NCI-H187 treated with DMSO at 0.1 percent for 48 hours (cell line): ENCODE measurements at places on chromosomes 5 and 9.

- DNase-seq = peak; percentile 21
Measured at GRCh38 chr5:34898258-34898895, 16.9 kb downstream of the RAD1 start.

DNA sequence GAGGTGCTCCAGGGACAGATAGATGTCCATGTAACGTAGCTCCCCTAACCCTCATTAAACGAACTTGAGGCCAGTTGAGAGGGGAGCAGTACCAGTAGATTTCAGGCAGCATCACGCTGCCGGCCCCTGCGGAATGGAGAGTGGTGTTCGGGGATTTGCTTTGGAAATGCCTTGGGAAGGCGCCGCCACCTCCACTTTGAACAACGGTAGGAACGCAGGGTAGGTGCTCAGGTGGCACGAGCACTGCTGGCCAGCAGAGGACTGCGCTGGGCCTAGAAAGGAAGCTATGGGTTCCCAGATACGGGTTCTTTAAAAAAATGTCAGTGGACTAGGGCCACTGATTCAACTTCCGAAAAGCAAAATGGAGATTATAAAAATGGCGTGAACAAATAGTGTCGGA lies 271.8 kb downstream of the FANCC start:
- no peak for DNase-seq

DNA sequence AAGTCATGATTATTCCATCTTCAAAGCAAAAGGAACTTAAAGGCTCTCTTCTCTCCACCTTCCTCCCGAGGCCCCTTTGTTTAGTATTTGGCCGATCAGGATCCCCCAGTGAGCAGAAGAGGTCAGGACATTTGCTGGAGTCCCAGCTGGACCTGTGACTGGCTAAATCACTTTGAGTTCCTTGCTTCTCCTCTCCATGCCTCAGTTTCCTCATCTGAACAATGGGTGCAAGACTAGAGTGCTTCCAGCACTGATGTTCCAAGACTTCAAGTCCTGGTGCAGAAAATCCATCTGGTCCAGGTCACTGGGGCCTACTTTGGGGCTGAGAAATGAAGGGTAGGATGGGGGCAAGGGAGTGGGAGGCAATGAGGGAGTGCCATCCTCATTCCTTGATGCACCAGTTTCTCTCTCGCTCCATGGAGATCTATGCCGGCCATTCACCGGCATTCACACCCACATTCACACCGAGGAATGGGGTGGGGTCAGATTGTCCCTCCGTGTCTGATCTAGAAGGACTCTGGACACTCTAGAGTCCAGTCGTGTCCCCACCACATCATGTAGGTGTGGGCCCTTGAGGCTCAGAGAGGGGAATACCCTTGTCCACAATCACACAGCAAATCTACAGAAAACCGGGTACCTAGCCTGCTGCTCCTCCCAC lies 38.7 kb upstream of the IL17B start:
- no peak for DNase-seq

- DNase-seq = no peak
Measured at GRCh38 chr9:122382901-122383850, 12.4 kb downstream of the PTGS1 start.

- no peak for DNase-seq
Measured at GRCh38 chr9:135508211-135508820, 7.8 kb downstream of the MRPS2 start.

DNA sequence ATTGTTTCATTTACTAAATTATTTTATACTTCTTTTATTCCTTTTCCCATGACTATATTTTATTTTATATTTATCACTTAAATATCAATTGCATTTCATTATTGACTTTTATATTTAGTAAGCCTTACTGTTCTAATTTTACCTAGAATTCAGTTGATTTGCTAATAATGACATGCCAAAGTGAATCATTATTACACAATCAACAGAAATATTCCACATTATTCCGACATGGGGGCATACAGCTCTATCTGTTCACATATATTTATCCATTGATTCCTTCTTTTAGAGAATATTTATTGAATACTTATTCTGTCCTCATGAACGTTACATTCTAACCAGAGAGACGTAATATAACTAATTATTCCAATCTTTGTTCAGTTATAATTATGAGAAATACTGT lies 221.8 kb downstream of the DOCK8 start:
- no peak for DNase-seq

GRCh38 chr5:102713682-102714231 lies 41.3 kb upstream of the PAM start:
- DNase-seq = no peak

- no peak for DNase-seq
Measured at GRCh38 chr9:7977586-7977985, 178.0 kb upstream of the DMAC1 start.

GRCh38 chr5:37212096-37212495 lies 37.1 kb downstream of the CPLANE1 start:
- no peak for DNase-seq

DNA sequence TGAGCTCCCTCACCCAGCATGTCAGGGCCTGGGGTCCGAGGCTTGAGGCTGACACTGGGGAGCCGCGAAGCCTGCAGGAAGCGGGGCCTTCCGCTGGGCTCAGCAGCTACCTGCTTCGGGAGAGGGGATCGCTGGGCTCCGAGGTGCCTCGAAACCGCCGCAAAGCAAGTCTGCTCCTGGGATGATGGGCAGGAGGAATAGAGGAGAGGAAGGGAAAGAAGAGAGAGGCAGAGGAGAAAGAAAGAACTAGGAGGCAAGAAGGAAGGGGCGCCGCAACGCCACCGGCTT lies 1.5 kb upstream of the PRDM12 start:
- no peak for DNase-seq

DNA sequence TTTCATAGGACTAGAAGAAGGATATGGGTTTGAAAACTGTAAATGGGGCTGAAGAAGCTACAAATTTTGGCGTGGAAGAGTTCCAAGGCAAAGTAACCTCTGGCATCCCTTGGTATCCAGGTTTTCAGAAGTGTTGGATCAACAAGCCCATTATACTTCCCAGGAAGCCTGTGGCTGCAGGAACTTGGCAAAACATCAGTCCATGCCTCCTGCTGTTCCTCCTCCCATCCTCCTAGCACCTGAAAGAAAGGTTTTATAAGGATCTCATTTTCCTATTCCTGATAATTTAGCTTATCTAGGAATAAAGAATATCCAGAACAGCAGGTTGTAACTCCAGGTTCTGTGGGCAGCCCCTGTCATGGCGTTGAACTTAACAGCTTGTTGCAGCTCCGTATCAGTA lies 72.5 kb upstream of the LPAR1 start:
- DNase-seq = no peak

DNA sequence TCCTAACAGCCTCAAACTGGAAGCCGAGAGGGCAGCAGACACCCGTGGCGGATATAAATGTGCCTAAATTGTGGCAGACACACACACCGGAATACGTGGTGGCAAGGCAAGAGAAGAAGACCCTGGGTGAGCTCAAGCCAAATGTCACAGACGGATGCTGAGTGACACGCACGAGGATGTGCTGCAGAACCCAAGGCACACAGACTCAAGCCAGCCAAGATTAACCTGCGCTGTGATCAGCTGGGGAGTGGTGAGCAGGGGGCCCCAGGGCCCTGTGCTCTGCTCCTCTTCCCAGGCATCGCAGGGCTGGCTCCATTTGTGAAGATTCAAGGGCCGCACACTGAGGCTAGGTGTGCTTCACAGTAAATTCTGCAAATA lies 16.4 kb downstream of the SEMA4D start:
- DNase-seq = no peak

DNA sequence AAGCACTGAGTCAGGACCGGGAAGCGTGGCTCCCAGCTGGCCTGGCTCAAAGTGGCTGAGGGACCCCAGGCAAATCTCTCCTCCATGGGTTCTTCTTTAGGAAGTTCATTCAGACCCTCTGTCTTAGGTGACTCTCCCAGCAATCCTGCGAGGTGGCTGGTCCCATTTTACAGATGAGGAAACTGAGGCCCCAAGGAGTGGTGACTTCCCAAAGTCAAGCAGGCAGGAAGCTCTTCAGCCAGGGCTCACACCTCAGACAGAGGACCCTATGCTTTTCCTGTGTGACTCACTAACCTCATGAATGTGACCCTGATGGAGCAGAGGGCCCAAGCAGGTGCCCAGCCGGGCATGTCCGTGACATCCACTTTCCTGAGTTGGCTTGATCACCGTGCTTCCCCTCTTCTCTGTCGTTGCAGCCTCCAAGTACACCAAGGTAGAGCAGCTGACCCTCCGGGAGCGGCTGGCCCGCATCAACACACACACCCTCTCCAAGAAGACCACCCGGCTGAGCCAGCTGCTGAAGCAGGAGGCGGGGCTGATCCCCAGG lies 36.5 kb downstream of the ARHGEF37 start:
- no peak for DNase-seq

- no peak for DNase-seq
Measured at GRCh38 chr5:162497455-162497854, 429.9 kb downstream of the GABRG2 start.

DNA sequence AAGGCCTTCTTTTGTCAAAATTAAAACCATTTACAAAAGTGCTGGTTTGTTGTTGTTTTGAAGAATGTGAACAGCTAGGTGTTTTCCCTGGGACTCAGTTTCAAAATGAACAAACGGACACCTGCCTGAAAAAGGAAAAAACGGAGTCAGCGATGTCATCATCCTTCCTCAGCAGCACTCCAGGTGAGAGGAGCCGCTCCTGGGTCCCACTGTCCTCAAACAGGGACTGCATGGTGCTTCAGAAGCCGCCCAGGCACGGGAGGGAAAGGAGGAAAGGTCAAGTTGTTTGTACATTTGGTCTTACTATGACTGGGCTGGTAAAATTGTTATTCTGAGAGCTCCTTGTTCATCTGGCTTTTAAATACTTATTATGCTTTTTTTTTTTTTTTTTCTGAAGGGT lies 69.0 kb upstream of the ZSWIM6 start:
- DNase-seq = no peak

GRCh38 chr9:94936419-94936818 lies 209.9 kb downstream of the AOPEP start:
- DNase-seq = no peak

DNA sequence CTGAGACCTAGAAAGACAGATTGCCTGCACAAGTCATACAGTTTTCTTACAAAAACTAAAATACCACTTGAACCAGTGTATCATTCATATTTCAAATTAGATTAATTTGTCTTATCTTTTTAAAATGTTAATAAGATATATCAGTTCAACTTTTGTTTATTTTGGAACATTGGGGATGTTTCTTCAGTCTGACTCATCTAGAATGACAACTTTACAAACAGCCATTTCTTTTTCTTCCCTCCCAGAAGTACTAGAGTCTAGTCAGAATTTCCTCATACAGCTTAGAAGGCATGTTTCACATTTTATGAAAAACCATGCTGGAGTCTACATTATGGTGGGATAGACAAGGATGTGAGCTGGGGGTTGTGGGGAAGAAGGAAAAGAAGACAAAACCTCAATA lies 262.5 kb downstream of the NFIB start:
- DNase-seq = no peak

DNA sequence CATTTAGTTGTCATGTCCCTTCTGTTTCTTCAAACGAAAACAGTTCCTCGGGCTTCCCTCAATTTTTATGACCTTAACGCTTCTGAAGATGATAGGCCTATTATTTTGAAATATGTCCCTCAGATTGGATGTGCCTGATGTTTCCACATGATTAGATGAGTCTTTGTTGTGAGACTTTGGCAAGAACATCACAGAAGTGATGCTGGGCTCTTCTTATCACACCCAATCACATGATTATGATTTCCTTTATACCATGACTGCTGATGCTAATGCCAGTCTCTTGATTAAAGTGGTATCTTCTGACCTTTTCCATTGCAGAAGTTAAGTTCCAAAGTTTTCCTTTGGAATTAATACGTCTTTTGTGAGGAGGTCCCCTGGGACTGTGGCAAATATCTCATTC lies 175.7 kb downstream of the SAXO1 start:
- DNase-seq = no peak

GRCh38 chr9:109912082-109912582 lies 132.1 kb downstream of the PALM2AKAP2 start:
- no peak for DNase-seq

GRCh38 chr9:114893221-114894010 lies 37.0 kb downstream of the TNFSF8 start:
- no peak for DNase-seq

DNA sequence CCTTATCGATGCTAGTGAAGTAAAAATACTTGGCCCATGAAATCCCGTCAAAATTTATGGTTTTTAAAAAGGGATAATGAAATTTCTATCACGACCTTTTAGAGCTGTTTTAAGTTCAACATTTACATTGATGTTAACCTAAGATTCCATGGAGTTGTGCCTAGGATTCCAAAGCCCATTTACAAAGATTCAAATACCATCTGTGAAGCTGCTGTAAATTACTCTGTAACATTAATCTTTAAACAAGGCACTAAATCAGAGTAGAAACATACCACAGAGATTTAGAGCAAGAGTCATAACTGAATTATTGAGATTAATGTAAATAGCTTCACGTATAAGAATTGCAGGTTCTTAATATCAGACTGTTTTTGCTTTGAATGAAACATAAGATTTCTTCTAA lies 17.7 kb downstream of the POU5F2 start:
- no peak for DNase-seq

GRCh38 chr9:99092643-99093491 lies 12.0 kb upstream of the TGFBR1 start:
- DNase-seq = no peak

DNA sequence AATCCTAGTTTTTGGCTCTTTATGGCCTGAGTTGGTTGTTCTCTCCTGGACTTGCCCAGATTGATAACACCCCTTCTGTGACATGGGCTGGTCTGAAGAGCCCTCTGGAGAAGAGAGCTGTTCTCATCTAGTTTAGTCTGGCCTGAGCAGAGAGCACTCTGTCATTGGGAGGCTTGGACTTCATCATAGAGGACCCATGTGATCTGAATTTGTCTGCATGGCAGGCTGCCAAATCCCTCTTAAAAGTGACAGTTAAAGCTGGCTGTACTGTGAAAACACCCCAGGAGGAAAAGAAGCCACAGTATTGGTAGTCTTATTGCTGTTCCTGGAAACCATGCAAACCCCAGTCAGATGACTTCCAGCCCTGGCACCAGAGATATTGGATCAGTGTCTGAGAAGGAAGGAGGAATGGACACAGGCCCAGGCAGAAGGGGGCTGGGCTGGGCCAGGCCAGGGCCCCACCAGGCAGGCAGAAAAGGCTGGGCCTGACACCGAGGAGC lies 3.7 kb upstream of the WDR31 start:
- DNase-seq = peak; percentile 43

DNA sequence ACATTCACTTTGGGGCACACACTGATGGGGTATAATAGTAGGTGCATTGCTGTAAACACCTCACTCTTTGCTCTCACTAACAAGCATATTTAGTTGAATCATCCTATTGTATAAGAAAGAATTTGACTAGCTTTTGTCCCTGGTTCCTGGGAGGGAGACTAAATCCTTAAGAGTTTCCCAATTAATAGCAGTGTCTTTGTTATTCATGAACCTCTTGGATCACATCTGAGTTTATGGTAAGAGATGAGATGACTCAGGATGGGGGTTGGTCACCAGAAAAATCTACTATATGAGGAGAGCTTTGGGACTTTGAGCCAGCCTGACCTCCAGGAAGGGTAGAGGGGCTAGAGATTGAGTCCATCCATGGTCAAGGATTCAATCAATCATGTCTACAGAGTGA lies 56.8 kb downstream of the PUM3 start:
- no peak for DNase-seq

- no peak for DNase-seq
Measured at GRCh38 chr9:18459962-18460584, 13.9 kb upstream of the ADAMTSL1 start.

- DNase-seq = no peak
Measured at GRCh38 chr5:153425914-153426313, 64.6 kb upstream of the GRIA1 start.

- no peak for DNase-seq
Measured at GRCh38 chr9:91359083-91359482, 2.6 kb downstream of the AUH start.
